ENCODE measurements at places on chromosomes 5 and 9. TPM values are rescaled to one million over a fixed set of nuclear protein-coding genes. Genes with fewer than 3 reads are reported as not detected.

- no peak for DNase-seq
Observed at GRCh38 chr5:135455876-135456237, 3.7 kb upstream of the TIFAB start.

SOX30 gene
- polyA plus RNA-seq: 0.44 TPM

DNA sequence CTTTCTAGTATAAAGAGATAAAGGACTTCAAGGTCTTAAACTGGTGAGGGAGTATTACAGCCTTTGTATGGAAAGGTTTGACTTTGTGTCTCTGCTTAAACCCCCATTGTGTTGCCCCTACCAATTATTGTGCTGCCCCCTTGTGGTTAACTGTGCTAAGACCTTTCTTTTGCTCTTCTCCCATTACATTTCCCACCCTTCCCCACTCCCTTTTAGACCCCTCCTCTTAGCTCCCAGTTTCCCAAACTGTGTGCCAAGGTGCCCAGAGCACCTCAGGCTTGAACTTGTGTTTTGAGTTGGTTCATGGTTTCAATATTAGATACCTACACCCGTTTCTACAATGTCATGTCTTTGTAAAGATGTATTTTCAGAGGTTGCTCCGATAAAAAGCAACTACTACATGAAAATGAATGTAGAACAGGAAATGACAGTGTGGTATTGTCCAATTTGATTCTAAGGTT is 2.9 kb downstream of the JAK2 start:
- peak; percentile 51 for DNase-seq

LCN1 gene
- polyA plus RNA-seq: not detected

PPP3R2 gene
- not detected for polyA plus RNA-seq

DNA sequence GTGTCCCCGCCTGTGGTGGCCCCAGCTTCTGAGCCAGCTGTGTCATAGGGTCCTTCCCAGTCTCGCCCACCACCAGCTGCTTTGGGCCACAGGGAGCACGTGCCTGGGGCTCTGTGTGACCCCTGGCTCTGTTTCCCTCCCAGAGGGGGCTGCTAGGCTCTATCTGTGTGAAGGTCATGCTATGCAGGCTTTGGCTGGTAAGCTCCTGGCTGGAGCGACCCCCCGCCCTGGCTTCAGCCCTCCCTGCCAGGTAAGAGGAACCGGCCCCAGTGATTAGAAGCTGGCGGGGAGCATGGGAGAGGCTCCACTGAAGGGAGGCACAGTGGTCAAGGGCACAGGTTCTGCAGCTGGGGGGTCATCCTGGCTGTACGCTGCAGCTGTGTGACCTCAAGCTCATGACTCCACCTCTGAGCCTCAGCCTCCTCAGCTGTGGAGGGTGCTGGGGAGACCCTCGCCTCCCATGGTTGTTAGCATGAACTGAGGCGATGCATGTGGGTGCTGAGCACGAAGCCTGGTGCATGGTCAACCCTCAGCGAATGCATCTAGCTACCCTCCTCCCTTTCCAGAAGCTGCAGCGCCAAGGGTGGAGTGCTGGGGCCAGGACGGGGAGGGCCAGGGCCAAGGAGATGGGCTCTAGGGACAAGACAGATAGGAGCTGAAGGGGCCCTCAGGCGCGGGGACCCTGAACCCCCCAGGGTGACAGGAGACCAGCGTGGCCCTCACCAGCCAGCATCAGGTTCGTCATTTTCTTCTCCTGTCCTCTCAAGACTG is 163.8 kb upstream of the MVB12B start:
- DNase-seq: no peak

CTNND2 gene
- polyA plus RNA-seq: 2.2 TPM

DNA sequence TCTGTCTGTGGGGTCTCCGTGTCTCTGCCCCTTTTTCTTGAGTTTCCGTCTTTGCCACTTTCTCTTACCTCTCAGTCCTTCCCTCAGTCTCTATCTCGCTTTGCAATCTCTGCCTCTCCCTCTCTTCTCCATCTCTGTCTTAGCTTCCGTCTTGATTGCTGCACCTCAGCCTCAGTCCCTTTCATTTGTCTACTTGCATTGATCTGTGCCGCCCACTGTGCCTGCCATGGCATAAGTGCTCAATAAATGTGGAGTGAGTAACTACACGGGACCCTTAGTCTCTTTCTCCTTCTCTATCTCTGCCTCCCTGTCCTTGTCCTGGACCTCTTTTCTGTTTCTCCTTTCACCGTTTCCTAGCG is 6.6 kb downstream of the PCDHGC5 start:
- no peak for DNase-seq
